ENCODE measurements at places on chromosomes 7 and 10.

DNA sequence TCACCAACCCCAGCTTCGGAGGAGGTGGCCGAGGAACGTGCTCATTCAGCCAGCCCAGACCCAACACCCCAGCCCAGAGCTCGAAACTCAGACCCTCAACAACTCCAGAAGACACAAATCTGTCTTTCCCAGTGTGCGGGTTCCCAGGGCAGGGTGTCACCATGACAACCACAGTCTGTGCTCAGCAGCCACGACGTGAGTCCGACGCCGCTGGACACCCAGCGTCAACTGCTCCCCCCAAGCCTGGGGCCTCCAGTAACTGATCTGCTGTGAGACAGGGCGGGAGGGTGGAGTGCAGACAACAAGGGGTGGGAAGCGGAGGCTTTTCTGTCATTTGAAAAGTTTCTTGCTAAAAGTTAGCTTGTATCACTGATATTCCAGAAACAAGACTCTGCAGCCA is 167.2 kb downstream of the MAD1L1 start:
- no peak for DNase-seq

- no peak for DNase-seq
These were observed 715.1 kb downstream of the GRID1 start for GRCh38 chr10:85651497-85651882.

DNA sequence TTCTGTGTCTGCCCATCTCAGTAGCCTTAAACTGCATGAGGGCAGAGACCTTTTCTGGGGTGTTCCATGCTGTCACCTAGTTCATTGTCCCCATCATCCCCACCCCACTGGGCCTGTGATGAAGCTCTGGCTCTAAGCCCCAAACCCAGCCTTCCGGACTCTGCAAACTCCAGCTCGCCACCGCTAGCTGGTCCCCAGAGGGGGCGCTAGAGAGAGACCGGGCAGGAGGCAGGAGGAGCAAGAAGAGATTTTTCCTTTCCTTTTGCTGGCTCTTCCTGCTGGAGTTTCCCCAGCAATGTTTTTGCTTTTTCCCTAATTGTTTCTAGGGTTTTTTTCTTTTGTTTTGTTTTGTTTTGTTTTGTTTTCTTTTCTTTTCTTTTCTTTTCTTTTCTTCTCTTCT is 234.4 kb downstream of the TEX36 start:
- DNase-seq, result no peak

DNA sequence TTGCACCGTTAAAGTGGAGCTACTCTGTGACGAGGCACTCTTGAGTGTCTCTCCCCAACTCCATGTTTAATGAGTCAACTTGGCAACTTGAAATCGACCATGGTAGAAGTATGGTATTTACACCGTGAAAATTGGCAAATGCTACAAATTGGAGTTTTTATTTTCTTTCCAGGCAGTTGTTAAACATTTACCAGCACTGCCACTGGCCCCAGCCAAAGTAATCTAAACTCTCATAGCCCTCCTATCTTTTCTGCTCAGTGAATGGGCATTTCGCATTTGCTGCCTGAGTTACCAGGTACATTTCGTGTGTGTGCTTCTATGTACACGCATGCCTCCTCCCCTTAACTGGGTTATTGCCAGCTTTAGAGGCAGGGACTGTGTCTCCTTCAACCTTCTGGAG is 83.3 kb downstream of the NHLRC2 start:
- no peak for DNase-seq

DNA sequence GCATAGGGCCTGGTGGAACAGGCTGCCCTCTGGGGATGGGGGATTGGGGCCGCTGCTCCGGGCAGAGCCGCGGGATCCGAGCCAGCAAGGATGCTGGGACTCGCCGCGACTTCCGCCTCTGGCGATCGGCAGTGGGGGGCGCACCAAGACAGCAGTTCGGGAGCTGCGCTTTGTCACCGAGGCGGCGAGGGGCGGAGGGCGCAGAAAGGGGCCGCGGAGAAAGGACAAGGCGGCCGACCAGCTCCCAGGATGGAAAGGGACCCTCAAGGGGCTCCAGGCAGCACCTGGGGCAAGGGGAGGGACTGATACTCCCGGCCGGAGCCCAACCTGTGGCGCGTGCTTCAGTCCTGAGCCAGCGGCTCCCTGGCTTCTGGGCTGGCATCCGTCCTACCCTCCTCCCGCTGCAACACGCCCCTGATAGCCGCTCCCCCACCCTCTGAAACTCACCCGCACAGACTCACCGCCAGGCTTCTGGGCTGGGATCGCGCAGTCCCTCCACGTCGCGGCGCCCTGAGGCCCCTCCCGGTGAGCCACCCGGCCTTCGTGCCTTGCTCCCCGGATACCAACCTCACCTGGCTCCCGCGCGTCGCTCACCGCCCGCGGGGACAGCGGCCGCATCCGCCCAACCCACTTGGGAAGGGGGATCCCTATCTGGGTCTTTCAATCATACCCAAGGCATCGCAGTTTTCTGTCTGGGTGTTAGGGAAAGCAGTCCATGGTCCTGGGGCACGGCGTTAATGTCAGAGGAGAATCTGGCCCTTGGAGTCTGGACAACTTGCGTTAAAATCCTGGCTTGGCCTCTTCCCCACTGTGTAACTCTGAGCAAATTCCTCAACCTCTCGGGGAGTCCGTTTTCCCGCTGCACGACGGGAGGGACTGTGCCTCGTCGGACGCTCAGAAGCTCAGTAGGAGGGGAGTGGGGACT is 7.0 kb upstream of the EVX1 start:
- no peak for DNase-seq

GRCh38 chr7:3721422-3721821 is 420.4 kb downstream of the SDK1 start:
- no peak for DNase-seq

DNA sequence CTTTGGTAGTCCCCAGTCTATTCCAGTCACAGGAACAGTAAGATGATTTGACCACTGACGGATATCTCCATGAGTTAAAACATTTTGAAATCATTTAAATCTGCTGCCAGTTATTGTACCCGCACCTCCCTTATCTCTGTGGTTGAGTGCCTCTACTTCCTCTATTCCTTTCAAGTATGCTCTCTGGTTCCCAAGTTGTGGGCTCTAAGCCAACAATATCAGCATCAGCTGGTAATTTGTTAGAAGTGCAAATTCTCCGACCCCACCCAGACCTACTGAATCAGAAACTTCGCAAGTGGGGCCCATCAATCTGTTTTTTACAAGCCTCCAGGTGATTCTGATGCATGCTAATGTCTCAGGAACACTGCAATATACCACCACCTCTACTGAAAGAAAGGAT is 235.5 kb downstream of the CCSER2 start:
- DNase-seq, result no peak

DNA sequence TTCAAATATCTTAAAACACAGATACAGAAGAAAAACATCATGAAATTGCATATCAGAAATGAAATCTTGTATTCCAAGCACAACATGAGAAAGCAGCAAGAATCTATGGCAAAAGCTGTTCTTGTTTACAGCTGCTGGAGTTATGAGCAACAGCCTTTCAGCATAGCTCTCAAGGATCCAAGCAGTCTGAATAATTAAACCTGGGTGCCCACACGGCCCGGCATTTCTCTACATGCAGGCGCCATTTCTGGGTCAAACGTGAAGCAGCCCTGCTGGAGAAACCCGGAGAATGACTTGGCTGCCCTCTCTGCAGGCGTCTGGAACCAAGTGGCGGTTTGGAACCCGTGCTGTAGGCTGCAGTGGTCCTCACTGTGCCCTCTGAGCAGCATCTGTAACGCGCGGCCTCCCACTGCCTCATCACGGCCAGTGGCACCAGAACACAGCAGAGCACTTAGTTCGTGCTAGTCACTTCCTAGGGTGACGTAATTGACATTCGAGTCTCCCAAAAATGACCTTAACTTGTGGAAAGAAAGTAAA is 213.0 kb downstream of the TCERG1L start:
- no peak for DNase-seq

DNA sequence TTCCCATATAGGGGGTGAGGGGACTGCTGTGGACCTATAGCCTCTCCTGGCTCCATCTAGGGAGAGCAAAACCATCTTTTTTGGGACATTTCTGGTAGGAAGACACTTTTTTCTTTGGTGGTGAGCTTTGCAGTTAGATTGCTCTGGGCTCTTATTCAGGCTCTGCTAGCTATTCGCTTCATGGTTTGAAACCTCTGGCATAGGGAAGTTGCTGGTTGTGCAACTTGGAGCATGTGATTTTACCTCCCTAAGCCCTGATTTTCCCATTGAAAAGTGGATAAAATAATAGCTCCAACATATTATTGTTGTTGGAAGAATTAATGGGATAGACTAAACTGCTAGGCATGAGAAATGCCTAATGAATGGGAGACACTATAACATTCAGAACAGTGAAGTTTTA is 69.6 kb downstream of the CYP26A1 start:
- no peak for DNase-seq

GRCh38 chr10:70619271-70620019 is 16.9 kb upstream of the PRF1 start:
- no peak for DNase-seq

GRCh38 chr7:73618538-73618937 is 5.8 kb downstream of the MLXIPL start:
- DNase-seq, result no peak

- DNase-seq, result no peak
These were observed 39.2 kb upstream of the NANOS1 start for GRCh38 chr10:118990326-118990725.

DNA sequence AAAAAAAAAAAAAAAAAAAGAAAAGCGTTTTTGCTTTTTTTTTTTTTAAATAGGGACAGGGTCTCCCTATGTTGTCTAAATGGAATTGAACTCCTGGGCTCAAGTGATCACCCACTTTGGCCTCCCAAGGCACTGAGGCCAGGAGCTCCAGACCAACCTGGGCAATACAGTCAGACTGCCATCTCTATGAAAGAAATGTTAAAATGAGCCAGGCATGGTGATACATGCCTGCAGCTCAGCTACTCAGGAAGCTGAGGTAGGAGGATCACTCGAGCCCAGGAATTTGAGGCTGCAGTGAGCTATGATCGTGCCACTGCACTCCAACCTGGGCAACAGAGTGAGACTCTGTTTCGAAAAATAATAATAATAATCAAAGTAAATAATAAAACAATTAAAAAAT is 16.5 kb upstream of the LMTK2 start:
- no peak for DNase-seq

GRCh38 chr7:41247143-41247865 is 455.6 kb downstream of the INHBA start:
- no peak for DNase-seq

- DNase-seq, result no peak
These were observed 29.5 kb downstream of the APBB1IP start for GRCh38 chr10:26467639-26468038.

- no peak for DNase-seq
These were observed 33.0 kb upstream of the GALNTL5 start for GRCh38 chr7:151923097-151923876.
